NCI-H524 treated with DMSO at 0.1 percent for 48 hours (cell line): ENCODE measurements at places on chromosomes 5 and 9.

DNA sequence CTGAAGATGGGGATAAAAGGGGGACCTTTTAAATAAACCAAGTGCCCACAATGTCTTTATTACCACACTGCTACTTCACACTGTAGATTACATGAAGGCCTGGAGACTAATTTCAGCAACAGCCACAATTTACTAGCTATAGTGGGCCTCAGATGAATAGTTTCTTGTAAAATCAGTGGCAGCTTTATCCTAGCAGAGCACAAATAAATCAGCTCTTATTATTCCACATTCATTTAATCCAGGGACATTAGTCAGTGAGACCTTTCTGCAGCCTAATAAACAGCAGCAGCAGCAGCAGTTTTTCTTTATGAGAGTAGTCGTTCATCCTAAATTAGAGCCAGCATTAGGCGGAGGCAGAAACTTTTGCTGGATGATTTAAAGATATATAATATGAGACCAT lies 542.3 kb downstream of the PSAT1 start:
- no peak for DNase-seq

DNA sequence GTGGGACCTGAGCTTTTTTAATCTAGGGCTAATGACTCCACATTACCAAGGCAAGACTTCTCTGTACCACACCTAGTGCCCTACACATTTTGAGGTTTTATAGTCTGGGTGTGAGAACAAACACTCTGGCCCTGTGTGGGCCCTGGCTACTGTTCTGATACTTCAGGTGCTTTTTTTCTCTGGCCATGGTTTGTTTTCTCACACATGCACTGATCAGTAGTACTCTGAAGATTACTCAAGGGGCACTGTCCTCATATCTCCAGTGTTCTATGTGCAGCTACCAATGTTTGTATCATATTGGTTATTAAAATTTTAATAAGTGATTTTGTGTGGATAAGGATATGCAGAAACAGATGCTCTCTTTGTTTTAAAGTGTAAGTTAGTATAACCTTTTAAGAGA lies 5.9 kb upstream of the C9orf40 start:
- no peak for DNase-seq

GRCh38 chr5:1005904-1006655 lies 2.5 kb upstream of the NKD2 start:
- DNase-seq, result no peak

DNA sequence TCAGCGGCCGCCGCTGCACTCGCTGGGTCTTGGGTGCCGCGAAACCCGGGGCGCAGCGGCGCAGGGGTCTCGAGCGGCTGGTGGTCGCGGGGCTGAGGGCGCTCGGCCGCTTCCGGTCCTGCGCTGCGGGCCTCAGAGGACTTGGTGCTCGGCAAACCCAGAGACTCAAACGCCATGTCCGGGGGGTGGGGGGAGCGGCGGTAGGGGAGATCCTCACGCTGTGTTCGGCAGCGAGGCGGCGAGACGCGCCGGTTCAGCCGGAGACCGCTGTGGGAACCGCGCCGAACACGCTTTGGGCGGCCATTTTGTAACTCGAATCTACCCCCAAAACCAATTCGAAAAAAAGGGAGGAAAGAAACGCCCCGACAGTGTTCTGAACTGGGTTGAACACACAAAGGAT lies 317.5 kb upstream of the CDH18 start:
- no peak for DNase-seq

DNA sequence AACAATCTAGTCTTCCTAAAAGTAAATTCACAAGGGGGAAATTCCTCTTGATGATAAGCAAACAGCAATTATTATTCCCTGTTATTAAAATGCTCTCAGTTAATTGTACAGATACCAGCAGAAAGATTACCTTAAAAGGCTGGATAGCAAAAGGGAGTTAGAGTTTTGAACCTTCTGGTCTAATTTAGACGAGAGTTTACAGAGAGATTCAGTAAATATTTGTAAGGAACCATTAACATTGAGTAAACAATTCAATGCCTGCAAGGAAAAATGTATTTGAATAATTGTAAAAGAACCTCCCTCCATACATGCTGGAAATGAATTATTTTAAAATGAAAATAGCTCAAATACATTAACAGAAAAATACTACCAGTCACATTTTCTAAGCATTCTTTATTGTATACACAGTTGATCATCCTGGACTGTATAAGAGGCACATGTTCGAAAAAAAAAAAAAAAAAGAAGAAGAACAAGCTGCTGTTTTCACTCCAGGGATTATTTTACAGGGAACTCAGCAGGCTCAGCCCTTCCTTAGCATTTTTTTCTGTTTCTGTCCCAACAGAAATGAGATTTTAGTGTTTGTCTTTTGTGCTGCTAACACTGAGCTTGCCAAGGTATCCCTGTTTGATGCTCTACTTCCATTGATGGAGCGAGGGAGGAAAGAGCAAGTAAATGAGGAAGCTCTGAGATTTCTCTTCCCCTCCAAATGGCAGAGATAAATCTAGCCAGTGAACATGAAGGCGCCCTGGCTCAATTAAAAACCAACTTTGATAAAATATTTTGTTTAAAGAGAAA lies 141.1 kb downstream of the ENC1 start:
- no peak for DNase-seq

DNA sequence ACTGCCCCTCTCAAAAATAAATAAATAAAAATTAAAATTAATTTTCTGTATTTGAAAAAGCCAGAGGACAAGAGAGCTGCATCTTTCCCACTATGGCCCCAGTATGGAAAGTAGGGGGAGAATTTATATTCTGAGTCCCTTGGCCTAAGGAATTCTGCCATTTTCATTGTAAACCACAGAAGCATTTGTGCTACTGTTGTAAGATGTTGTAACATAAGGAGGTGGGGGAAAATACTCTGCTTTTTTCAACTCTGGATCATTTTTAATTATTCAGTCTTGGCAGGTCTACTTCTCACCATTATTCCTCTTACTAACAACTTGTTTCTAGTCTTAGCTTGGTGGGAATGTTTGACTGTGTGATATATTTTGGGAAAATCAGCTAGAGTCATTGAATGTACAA lies 52.3 kb upstream of the APC start:
- DNase-seq, result no peak

GRCh38 chr5:151517122-151517920 lies 69.9 kb downstream of the SLC36A1 start:
- DNase-seq, result no peak

- DNase-seq, result no peak
Observed at GRCh38 chr5:67289763-67290521, 93.3 kb upstream of the CD180 start.

DNA sequence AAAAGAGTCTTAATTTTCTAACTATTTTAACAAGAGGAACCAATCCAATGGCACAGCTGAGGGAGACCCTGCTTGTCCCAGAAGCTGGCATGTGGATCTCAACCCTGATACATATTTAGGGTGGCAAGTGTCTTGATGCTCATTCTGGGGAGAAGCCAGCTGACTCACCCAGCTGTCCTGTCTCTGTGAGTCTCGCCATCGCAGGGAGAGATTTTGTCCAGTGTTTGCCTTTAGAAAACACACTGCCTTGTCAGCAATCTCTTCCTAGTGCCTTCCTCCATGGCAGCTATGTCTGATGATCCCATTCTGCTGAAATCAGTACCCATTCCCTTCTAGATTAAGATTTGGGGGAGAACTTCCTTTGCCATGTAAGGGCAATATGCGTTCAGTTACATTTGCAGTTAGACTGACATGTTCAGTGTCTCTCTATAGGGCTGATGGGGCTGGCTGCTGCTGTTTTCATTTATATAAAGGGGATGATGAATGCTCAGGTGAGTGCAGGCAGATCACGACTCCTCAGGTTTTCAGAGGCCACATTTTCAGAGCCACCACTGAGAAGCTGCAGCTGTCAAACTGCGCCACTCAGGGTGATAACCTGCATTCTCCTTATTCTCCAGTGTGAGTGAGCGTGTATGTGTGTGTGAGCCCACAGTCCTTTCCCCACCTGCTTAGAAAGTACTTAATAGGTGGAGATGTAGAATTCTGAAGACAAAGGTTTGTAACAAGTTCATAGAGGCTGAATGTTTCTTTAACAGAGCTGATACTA lies 217.0 kb downstream of the GAS1 start:
- DNase-seq, result no peak

DNA sequence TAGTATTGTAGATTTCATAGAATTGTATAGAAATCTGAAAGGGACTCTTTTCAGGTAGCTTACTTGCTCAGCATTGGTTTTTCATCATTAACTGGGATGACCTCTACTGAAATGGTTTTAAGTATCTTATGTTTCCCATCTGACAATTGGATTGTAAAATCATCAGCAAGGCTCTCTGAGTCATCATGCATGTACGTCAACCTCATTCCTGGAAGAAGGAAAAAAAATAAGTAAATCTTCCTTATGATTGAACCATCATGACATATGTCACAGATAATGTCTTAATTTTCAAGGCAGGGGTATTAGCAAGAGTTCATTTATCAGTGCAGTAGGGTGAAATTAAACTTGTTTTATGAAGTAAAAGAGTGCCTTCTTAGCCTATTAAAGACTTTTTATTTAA lies 74.9 kb upstream of the CER1 start:
- no peak for DNase-seq

DNA sequence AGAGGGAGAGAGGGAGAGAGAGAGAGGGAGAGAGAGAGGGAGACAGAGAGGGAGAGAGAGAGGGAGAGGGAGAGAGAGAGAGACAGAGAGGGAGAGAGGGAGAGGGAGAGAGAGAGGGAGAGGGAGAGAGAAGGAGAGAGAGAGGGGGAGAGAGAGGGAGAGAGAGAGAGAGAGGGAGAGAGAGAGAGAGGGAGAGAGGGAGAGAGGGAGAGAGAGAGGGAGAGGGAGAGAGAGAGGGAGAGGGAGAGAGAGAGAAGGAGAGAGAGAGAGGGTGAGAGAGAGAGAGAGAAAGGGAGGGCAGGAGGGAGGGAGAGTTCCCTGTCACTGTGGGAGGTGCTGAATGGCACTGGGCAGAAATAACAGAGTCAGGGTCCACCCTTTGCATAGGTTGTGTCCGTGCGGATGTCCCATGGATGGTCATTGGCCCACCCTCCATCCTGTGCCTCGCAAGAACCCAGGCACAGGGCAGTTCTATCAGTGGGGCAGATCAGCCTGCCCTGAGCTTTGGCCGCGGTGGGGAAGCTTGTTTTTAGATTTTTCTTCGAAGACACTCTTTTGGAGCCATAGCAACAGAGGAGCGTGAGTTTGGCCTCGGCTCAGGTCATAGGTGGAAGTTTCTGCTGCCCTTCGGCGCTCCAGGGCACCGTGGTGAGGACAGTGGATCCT lies 30.1 kb downstream of the ADAMTSL2 start:
- no peak for DNase-seq

- no peak for DNase-seq
Observed at GRCh38 chr9:2493109-2493508, 128.5 kb upstream of the VLDLR start.

DNA sequence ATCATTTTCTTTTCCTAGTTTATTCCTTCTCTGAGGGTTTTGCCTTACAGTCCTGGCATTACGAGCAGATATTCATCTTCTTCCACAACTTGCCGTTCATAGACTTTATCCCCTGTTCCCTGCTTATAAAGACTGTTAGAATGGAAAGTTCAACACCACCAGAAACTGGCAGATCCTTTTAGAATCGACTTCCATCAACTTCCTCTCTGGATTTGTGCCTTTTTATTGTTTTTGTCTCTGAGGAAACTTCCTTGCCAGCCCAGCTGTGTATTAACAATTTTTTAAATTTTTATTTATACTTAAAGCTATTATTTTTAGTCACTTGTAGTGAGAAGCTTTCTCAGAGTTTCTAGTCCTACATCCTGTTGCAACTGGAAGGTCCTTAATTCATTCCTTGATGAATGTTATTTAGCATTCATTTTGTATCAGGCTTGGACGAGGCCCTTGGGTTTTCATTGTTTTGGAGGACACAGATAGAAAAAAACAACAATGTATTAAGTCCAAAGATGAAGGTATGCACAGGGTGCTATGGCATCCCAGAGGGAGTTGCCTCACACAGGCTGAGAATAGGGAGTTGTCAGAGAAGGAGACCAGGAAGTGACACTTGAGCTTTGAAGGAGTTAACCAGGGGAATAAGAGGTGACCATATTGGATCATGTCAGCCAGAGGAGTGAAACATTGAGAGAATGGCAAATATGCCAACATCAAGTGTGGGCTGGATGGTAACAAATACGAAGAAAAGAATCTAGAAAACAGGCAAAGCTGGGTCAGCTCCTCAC lies 81.3 kb downstream of the ADAMTSL1 start:
- DNase-seq, result no peak

DNA sequence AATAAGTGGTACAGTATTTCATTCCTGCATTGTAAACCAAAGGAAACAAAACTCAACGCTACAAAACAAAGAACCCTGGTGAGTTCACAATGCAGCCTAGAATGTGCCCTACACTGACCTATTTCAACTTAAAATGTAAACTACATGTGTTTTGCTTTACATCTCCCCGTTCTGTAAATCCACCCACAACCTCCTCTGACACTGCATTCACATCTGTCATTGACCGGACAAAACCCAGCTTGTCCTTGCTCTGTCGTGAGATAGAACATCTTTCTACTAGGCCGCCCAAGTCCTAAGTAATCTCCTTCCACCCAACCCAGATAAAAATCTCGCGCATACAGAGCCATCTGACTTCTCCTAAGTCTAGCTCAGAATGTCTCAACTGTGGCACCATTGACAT lies 6.1 kb upstream of the VLDLR start:
- DNase-seq, result no peak

DNA sequence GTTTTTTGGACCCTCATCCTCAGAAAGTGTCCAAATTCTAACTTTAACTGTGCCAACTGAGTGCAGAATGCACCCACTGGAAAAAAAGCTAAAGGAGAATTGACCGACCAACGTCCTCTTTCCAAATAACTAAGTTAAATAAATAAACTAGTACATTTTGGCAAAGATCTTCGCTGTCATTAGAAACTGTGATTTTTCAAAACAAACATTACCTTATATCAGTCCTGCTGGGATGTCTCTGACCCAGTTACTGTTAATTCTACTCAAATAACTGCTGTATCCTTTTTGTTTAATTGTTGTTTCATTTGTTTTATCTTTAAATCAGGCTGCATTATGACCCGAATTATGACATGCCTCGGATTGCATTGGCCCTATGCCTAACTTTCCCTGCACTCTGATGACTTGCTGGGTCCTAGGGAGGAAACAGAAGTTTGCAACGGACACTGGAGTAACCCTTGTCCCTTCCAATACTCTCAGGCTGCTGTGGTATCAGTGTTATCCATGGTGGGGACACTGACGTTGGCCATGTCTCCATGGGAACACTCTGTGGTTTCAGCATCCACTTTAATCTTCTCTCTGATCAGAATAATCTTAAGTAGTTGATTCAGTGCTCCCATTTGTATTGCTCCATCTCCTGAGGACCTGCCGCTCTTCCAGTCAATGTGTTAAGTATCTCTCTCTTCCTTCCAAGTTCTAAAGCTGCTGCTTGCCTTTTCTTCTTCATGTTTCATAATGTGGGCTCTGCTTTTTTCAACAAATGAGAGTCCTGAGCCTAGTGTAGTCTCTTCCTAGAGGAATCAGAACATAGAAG lies 11.1 kb upstream of the IFNA5 start:
- no peak for DNase-seq

- DNase-seq, result no peak
Observed at GRCh38 chr9:91302831-91303230, 58.9 kb downstream of the AUH start.

DNA sequence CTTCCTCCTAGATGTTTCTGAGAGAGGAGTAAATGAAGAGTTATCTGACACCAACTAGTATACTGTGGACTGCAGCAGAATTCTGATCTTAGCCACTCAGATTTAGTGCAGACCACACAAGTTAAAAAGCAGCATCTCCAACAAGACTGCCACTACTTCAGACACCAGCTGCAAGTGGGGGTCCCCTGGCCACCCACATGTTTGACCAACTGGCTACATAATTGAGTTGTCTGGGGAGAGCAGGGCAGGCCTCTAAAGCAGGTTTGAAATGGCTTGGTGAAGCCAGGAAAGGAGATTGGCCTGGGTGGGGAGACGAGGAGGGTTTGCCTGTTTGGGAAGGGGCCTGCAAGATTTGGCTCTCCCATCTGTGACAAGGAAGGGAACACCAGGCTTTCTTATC lies 40.5 kb upstream of the FAM81B start:
- no peak for DNase-seq
